Colonic mucosa (tissue), 4 donors: ENCODE measurements at places on chromosomes 2 and 18.

GRCh38 chr2:71700041-71700657 is 246.8 kb downstream of the DYSF start:
- DNase-seq = no peak

DNA sequence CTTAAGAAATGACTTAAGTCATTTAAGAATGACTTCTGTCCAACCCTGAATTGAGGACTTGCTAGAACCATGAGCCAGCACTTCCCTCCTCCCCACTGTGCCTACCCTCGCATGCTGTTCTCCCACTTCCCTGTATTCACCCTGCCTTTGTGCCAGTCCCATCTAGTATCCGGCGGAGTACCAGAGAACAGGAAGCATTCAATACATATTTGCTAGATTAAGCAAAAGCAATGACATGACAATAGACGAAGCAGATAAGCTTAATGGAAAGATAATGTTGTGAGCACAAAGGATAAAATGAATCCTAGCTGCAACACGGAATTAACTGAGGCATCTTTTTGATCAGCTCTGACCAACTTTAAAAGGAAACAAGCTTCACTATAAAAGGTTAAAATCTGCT is 328.5 kb downstream of the TDRD15 start:
- no peak for DNase-seq

GRCh38 chr2:43210467-43211303 is 15.7 kb downstream of the ZFP36L2 start:
- peak; percentile 71 for DNase-seq

DNA sequence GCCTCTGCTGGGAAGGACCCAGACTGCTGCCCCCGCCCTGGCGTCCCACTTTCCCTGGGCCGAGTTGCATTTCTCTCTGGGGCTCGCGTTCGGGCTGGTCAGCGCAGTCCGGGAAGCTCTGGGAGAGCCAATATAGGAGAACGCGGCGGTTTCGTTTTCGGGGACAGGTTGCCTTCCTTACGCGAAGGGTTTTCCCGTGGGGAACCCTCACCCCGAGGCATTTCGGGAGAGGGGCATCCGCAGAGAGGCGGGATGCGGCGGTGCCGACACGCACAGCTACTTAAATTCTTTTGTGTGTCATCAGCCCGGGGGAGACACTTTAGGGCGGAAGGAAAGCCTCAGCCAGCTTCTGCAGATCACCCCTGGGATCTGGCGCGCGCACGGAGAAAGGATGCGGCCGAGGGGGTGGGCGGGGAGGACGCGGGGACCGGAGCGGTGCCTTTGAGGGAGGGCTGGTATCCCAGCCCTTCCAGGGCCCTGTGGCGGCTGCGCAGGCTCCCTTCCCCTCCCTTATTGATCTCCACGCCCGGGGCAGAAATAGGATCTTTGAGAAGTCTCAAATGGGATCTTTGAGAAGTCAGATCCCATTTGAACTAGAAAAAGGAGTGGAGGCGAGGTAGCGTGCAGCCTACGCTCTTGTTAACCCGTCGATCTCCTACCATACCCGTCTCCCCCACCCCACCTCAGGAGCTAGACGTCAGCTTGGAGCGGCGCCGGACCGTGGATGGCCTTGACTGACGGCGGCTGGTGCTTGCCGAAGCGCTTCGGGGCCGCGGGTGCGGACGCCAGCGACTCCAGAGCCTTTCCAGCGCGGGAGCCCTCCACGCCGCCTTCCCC is 1.2 kb downstream of the GATA6 start:
- no peak for DNase-seq

- DNase-seq = no peak
These were observed 347.8 kb upstream of the TNP1 start for GRCh38 chr2:217207699-217208010.

DNA sequence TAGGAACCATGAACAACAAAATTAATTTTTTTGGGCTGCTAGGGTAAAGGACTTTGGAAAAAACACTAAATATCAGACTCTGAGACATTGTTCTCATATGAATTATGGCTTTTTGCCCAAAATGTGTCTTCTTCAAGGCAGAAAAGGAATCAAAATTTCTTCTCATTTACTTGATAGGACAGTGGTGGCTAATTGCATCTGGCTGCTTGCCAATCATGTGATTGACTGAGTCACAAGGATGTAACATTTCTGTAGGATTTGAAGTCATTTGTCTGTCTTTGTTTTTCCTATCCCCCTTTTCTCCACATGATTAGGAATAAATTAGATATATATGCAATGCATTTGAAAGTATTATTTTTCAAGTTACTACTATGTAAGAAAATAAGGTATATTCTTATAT is 130.2 kb downstream of the SLC4A10 start:
- DNase-seq = peak; percentile 28

GRCh38 chr2:28664120-28664842 is 87.3 kb upstream of the PPP1CB start:
- peak; percentile 79 for DNase-seq

DNA sequence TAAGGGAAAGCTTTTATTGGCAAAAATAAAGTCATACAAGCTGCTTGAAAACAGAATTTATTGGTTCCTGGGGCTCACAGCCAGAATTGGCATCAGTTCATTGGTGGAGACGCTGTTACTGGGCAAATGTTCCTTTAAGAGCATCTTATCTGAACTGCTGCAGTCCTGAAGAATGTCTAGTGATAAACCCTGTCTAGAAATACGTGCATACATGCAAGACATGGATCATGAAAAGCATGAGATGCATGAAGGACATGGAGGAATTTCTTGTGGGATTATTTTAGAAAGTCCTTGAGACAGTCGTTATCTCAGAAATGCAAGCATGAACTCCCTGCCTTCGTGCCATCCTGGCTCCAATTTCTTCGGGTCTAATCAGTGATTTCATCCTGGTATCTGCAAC is 32.5 kb upstream of the FHOD3 start:
- DNase-seq = no peak

DNA sequence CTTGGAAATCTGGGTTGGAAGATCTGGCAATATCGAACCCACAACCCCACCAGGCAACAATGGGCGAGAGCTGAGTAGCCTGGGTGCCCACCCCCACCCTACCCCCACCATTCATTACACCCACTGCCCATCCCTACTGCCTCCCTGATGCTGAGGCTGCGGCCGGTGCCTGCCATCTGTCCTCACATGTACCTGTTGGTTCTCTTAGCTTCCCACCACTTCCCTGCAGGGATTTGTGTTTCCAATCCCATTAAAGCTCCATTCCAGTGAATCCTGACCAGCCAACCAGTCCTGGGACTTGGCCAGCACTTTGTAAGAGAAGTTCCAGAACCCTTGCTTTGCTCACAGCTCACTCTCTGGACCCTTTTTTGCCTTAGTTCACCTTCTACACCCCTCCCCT is 163.0 kb upstream of the SH3BP4 start:
- no peak for DNase-seq

GRCh38 chr2:156399950-156400705 is 36.1 kb upstream of the GPD2 start:
- peak; percentile 79 for DNase-seq

GRCh38 chr2:110126086-110126773 is 10.6 kb upstream of the MALL start:
- no peak for DNase-seq

- DNase-seq = no peak
These were observed 156.1 kb upstream of the VRK2 start for GRCh38 chr2:57890464-57890863.

GRCh38 chr2:20159411-20160070 is 65.4 kb downstream of the SDC1 start:
- DNase-seq = no peak

GRCh38 chr2:75180476-75180875 is 18.8 kb downstream of the TACR1 start:
- no peak for DNase-seq

DNA sequence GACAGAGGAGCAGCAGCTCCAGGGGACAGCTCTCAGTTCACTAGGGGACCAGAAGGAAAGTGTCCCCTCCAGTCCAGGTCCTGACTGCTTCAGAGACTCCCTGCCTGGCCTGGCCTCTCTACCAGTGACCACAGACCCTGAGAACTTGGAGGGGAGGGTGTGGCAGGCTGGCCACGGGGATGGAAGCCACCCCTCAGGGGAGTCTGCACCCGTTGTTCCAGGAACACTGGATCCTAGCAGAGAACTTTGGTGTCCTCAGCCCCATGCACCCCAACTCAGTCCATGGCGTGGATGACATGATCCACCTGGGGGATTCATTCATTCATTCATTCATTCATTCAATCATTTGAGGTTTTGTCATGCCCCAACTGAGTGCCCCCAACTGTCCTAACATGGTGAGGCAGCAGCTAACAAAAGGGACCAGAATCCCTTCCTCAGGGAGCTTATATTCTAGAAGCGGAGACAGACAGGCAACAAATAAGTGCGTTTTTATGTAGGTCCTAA is 31.9 kb downstream of the MYO7B start:
- no peak for DNase-seq

- DNase-seq = no peak
These were observed 40.9 kb downstream of the RBBP8 start for GRCh38 chr18:22974001-22974400.

DNA sequence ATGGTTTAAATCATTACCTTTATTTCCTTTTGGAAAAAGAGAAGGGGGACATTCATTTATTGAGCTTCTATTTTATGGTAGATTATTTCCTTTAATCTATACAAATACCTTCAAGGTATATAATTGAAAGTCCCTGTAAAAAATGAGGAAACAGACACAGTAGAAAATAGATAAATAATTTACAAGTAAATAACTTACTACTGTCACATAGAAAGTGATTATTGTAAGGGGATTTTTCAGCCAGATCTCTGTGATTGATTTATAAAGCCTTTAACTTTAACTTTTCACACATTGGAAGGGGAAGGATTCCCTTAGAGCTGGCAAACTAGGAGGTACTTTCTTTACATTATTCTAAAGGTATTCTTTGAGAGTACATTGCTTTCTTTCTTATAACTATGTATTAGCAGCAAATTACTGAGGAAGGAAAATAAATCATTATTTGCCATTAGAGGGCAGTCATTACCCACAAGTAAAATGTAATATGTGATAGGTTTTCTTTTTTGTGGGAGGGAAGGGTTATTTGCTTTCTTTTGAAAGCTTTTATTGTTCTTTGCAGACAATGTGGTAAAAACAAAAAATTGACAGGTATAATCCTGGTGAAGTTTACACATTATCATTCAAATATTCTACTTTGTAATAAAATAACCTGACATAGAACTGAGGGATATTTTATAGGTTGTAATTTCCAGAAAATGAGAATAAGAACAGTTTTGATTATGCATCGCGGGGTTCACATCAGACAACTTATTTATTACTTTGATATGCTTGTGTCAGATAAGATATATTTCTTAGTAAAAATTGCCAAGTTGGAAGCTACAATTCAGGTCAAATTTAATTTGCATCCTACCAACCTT is 24.8 kb upstream of the RPE start:
- no peak for DNase-seq

- no peak for DNase-seq
These were observed 84.3 kb downstream of the RAPGEF4 start for GRCh38 chr2:172819943-172820342.

DNA sequence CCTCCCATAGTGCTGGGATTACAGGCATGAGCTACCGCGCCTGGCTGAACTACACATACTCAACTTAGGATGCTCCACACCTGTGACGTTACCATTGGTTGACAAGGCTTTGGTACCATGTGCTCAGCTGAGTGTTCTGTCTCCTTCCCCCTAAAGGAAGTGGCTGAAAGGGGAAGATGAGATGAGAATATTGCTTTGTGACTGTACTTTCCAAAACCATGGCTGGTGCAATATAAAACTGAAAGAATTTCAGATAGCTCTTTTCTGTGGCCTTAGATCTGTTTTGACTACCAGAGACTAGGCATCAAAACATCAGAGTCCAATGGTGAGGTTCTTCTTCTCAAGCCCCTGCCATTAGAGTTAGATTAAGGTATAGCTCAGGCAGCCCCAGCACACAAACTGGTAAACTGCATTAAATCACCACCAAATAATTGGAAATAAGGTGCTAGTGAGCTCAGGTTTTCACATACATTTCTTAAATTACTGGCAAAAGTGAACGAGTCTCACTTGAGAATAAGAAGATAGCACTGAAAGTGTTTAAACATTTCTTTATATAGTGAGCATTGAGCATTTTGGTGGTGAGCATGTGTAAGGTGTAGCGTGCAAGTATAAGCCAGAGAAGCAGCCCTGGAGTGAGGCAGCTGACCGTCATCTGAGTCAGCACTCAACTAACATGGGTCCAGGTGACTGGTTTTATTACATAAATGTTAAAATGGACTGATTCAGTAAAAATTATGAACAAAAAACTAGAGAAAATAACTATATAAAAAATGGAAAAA is 113.5 kb upstream of the FZD5 start:
- DNase-seq = no peak

- no peak for DNase-seq
These were observed 21.2 kb downstream of the HS1BP3 start for GRCh38 chr2:20629581-20630171.

DNA sequence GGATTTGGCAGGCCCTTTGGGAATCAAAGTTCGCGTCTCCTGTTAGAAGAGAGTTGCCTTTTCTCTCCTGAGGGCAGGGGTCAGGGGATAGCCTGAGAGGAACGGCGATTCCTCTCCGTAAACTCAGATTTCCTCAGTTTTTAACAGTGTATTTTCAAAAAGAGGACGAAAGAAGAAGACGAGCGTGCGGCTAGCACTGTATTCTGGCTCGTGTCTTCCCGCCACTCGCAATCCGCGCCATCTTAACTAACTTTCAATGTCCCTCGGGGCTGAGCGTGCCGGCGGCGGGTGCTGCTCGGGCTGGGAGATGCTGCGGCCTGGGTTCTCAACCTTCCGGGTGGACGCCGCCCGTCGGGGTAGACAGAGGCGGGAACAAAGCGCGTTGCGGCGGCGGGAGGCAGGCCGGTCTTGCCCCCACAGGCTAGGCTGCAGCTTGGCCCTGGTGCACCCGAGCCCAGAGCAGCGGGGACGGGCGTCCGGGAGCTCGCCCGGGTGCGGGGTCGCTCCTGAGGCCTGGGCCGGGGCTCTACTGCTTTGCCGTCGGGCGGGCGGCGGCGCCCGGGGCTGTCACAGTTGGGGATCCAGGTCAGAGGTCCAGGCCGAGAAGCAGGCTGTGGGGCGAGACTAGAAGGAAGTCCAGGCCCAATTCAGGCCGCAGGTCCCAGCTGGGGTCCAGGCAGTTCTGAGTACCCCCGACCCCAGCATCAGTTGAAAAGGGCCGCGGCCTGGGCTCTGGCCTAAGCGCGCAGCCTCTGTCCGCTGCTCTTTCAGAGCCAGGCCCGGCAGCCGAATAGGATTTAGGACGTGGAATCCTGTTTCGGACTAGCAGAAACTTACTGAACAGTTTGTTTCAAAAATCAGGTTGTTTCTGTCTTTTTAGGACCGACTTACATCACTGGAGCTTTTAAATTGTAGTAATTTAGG is 11.8 kb downstream of the TBR1 start:
- peak; percentile 17 for DNase-seq

- no peak for DNase-seq
These were observed 18.7 kb downstream of the ELAC1 start for GRCh38 chr18:50986360-50987087.

GRCh38 chr2:172279813-172280212 is 147.6 kb upstream of the ITGA6 start:
- DNase-seq = no peak

GRCh38 chr2:107418708-107419107 is 408.0 kb upstream of the RGPD4 start:
- no peak for DNase-seq

- DNase-seq = peak; percentile 53
These were observed 23.8 kb downstream of the ANKAR start for GRCh38 chr2:189698020-189698887.
